ENCODE measurements at places on chromosomes 7 and 10. TPM values are rescaled to one million over a fixed set of nuclear protein-coding genes. Genes with fewer than 3 reads are reported as not detected.

- no peaks in the 10 kb centered on the region for H3K27me3 ChIP-seq
- H3K4me3 ChIP-seq, result no peak overlapping the region
- peaks cover 5% of the 10 kb centered on the region for H3K4me1 ChIP-seq
- no peak overlapping the region for H3K27ac ChIP-seq
- no peak for DNase-seq
- H3K36me3 ChIP-seq, result no peaks in the 10 kb centered on the region
Observed at GRCh38 chr7:29143751-29144150, 2.6 kb downstream of the CPVL start.

CHN2 gene
- polyA plus RNA-seq, result 6.5 TPM

DNA sequence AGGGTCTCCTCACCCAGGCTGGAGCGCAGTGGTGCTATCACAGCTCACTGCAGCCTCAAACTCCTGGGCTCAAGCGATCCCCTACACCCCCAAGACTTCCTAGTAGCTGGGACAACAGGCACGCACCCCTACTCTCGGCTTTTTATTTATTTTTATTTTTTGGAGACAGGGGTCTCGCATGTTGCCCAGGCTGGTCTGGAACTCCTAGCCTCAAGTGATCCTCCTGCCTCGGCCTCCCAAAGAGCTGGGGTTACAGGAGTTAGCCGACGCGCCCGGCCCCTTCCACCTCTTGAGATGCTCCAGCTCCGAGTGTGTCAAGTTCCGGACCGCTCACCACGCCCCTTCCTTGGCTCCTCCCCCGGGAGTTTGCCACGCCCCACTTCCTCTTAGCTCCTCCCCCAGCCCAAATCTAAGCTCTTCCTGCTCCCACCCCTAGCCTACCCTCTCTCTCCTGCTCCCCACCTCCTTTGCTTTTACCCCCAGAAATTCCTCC, 6.3 kb downstream of the NAT16 start:
- peaks cover 32% of the 10 kb centered on the region for H3K4me1 ChIP-seq
- H3K4me3 ChIP-seq, result no peak overlapping the region
- H3K36me3 ChIP-seq, result no peaks in the 10 kb centered on the region
- no peak overlapping the region for H3K27ac ChIP-seq
- H3K27me3 ChIP-seq, result peaks cover 72% of the 10 kb centered on the region
- DNase-seq, result no peak

GRCh38 chr7:131284702-131285419, 42.8 kb upstream of the MKLN1 start:
- H3K27ac ChIP-seq, result no peak overlapping the region
- H3K36me3 ChIP-seq, result no peaks in the 10 kb centered on the region
- H3K4me1 ChIP-seq, result no peaks in the 10 kb centered on the region
- no peaks in the 10 kb centered on the region for H3K27me3 ChIP-seq
- H3K4me3 ChIP-seq, result no peak overlapping the region
- no peak for DNase-seq

DNA sequence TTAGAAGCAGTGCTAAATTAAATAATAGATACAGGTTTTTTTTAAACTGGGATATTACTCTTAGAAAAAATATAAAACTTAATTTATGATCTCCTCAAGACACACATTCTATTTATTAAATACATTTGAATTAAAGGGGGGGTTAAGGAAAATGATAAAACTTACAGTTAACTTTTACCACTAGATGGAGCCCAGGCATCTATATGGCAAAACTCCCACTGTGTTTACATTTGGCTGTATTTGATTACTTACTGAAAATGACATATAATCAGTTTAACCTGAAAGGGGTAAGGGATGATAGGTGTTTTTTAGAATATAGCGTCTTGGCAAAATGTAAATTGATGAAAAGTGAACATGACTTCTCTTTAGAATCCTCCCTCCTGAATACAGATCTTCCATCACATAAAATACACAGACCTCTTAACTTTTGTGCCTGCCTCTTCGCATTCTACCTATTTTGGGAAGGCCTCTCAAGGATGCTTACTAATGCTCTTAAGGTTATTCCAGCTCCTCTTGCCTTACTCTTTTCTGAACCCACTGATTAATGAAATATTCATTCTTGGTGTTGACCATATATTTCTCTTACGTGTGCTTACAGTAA, 235.7 kb downstream of the AGMO start:
- no peak overlapping the region for H3K4me3 ChIP-seq
- H3K27me3 ChIP-seq, result no peaks in the 10 kb centered on the region
- no peaks in the 10 kb centered on the region for H3K4me1 ChIP-seq
- no peak overlapping the region for H3K27ac ChIP-seq

DNA sequence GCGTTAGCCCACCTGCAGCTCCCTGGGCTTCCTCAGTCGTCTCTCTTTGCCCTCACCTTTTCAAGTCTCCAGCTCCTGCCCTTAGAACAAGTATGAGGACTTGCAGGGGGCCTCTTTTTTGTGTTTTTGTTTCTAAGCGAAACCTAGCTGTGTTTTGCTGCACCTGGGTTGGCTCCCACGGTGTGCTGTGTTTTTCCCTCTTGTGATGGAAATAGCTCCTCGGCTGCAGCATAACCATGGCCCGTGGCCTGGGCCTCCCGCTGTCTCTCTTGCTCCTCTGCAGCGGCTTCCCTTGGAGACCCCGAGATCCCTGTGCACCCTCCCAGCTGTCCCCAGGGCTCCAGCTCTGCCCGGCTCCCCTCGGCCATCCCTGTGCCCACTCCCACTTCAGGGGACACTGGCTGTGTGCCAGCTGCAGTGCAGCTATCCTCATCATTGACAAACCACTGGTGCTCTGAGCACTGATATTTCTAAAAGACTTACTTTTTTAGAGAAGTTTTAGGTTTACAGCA, 75.6 kb upstream of the TCERG1L start:
- H3K27me3 ChIP-seq, result no peaks in the 10 kb centered on the region
- H3K4me1 ChIP-seq, result no peaks in the 10 kb centered on the region
- no peak overlapping the region for H3K27ac ChIP-seq
- no peak overlapping the region for H3K4me3 ChIP-seq
- no peak for DNase-seq

DNA sequence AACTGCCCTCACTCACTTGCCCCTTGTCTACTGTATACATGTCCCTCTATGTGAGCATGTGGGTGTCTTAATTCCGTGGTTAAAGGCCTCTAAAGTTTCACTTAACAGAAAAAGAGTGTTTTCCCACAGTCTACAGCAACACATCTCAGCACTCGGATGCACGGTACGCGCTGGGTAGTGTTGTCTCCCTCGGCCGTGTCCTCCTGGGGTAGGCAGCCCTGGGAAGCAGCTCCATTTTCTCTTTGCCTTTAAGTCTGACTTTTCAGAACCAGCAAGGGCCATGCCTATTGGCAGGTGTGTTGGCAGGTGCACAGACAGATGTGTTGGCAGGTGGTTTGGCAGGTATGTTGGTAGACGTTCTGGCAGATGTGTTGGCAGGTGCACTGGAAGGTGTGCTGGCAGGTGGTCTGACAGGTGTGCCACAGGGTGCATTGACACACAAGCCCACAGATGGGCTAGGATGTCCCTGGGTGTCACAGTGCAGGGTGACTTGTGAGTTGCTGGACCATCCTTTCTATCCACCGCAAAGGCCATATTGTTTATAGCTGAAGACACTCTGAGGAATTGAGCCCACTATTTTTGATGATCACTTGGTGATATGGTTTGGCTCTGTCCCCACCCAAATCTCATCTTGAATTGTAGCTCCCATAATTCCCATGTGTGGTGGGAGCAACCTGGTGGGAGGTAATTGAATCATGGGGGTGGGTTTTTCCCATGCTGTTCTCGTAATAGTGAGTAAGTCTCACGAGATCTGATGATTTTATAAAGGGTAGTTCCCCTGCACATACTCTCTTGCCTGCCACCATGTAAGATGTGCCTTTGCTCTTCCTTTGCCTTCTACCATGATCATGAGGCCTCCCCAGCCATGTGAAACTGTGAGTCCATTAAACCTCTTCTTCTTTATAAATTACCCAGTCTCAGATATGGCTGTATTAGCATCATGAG, 296.9 kb downstream of the TNS3 start:
- no peaks in the 10 kb centered on the region for H3K4me1 ChIP-seq
- H3K4me3 ChIP-seq, result no peak overlapping the region
- DNase-seq, result no peak
- no peak overlapping the region for H3K27ac ChIP-seq
- no peaks in the 10 kb centered on the region for H3K36me3 ChIP-seq

DNA sequence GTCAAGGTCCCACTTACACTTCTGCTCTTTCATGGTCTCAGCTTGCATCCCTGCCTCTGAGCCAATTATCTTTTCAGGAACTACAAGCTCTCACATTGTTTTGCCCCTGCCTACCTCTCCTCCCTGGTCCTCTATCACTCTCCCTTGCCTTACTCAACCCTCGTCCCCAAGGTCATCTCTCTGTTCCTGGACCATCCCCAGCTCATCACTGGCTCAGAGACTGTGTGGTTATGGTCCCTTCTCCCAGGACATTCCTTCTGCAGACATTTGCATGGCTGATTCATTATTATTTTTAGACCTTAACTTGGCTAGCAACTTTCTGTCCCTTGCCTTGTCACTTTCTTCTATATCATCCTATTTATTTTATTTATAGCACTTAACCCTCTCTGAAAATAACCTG, 17.8 kb upstream of the GPAM start:
- no peak overlapping the region for H3K27ac ChIP-seq
- no peak for DNase-seq
- no peaks in the 10 kb centered on the region for H3K27me3 ChIP-seq
- no peaks in the 10 kb centered on the region for H3K4me1 ChIP-seq
- H3K36me3 ChIP-seq, result no peaks in the 10 kb centered on the region

DNA sequence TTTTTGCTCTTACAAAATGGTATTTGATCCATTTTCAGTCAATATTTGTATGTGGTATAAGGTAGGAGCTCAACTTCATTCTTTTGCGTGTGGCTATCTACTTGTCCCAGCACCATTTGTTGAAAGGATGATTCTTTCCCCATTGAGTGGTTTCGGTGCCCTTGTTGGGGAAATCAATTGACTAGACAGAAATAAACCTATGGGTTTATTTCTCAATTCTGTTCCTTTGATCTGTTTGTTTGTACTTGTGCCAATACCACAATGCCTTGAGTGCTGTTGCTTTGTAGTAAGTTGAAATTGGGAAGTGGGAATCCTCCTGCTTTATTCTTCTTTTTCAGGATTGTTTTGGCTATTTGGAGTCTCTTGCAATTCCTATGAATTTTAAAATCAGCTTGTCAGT, 41.0 kb downstream of the SNX10 start:
- H3K36me3 ChIP-seq, result no peaks in the 10 kb centered on the region
- H3K4me1 ChIP-seq, result peaks cover 8% of the 10 kb centered on the region
- DNase-seq, result no peak
- no peaks in the 10 kb centered on the region for H3K27me3 ChIP-seq

DNA sequence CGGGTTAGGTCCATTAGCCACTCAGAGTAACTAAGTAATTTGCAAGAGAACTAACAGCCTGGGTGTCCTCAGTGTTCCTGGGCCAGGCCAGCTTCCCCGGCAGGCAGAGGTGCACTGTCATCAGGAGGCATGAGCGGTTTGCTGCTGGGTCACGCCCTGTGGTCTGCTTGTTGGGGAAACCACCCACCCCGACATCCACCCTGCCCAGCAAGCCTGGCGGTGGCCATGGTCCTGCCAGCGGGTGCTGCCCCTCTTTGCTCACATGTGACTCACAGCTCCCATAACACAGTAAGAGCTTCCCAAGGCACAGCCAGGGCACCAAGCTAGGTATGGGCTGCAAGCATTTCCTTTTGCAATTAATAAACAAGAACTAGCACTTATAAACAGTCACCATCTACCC, 75.9 kb downstream of the RGS10 start:
- no peaks in the 10 kb centered on the region for H3K4me1 ChIP-seq
- no peaks in the 10 kb centered on the region for H3K36me3 ChIP-seq
- no peak overlapping the region for H3K4me3 ChIP-seq
- DNase-seq, result no peak

DNA sequence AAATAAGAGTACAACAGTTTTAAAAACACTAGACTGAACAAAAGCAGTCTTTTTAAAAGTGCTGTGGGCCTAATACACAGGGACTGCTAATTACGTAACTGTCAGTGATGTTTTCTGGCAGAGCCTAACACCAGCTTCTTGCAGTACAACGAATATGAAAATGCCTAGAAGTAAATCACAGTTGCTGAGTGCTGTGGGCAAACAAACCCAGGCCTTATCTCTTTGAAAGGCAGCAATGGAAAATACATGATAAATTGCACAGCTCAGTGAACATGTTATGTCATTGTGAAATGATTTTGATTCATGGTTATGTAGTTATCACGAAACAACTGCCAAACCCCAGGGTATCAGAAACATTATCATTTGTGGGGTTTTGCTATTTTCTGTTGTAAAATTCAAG, 428.4 kb downstream of the GFRA1 start:
- no peak overlapping the region for H3K4me3 ChIP-seq
- H3K27ac ChIP-seq, result no peak overlapping the region
- H3K4me1 ChIP-seq, result no peaks in the 10 kb centered on the region
- no peaks in the 10 kb centered on the region for H3K36me3 ChIP-seq
- DNase-seq, result no peak
- no peaks in the 10 kb centered on the region for H3K27me3 ChIP-seq

PAPSS2 gene
- polyA plus RNA-seq, result 5.8 TPM

- no peak overlapping the region for H3K27ac ChIP-seq
- no peaks in the 10 kb centered on the region for H3K36me3 ChIP-seq
- H3K4me1 ChIP-seq, result peaks cover 3% of the 10 kb centered on the region
- H3K4me3 ChIP-seq, result no peak overlapping the region
Observed at GRCh38 chr7:7582596-7582995, 15.9 kb downstream of the MIOS start.

GRCh38 chr7:134731616-134732015, 47.8 kb upstream of the CALD1 start:
- H3K4me3 ChIP-seq, result no peak overlapping the region
- H3K36me3 ChIP-seq, result no peaks in the 10 kb centered on the region
- H3K27ac ChIP-seq, result no peak overlapping the region
- no peaks in the 10 kb centered on the region for H3K27me3 ChIP-seq

- H3K4me1 ChIP-seq, result no peaks in the 10 kb centered on the region
- H3K27me3 ChIP-seq, result no peaks in the 10 kb centered on the region
- no peak for DNase-seq
- H3K36me3 ChIP-seq, result no peaks in the 10 kb centered on the region
- no peak overlapping the region for H3K4me3 ChIP-seq
Observed at GRCh38 chr10:24009736-24010135, 199.2 kb upstream of the KIAA1217 start.

DNA sequence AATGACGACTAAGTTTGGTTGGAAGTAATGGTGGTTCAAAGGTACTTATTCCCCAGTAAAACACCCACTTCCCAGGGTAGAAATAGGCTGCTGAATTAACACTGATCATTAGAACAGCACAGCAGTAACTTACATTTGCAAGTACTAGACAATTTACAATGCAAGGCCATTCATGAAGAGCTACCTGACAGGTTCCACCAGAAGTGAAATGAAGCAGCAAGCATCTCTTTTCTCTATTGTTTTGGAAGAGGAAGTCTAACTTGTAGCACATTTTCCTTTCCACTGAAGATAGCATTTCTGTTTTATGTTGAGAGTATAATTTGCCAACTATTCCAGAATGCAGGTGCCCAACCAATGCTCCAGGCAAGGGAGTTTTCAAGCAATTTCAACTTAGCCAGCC, 145.9 kb downstream of the CREB5 start:
- H3K4me3 ChIP-seq, result no peak overlapping the region
- no peak overlapping the region for H3K27ac ChIP-seq
- DNase-seq, result no peak

Data from thymus (tissue), 14 donors.